Naive thymus-derived CD8-positive, alpha-beta T cell (primary cell): ENCODE measurements at places on chromosomes 13 and 19. TPM values are rescaled to one million over a fixed set of nuclear protein-coding genes. Genes with fewer than 3 reads are reported as not detected.

The KL gene
- total RNA-seq: 0.29 TPM

The ADPRHL1 gene
- total RNA-seq: 1.2 TPM

The POU2F2 gene
- 85.0 TPM for total RNA-seq

The CAPN12 gene
- 8.2 TPM for total RNA-seq

The PRTN3 gene
- not detected for total RNA-seq

The LRRC4B gene
- not detected for total RNA-seq

The AMH gene
- 14.0 TPM for total RNA-seq

The NCAN gene
- not detected for total RNA-seq

The ZNF91 gene
- total RNA-seq: 106 TPM

The RASAL3 gene
- total RNA-seq: 218 TPM

The ADM5 gene
- total RNA-seq: 3.5 TPM

- no peak for DNase-seq
Measured at GRCh38 chr19:50649433-50650391, at the start of gene C19orf81. Gene C19orf81 (plus strand): TSS chr19:50649445. CDS start chr19:50649445, 0 bp downstream.

DNA sequence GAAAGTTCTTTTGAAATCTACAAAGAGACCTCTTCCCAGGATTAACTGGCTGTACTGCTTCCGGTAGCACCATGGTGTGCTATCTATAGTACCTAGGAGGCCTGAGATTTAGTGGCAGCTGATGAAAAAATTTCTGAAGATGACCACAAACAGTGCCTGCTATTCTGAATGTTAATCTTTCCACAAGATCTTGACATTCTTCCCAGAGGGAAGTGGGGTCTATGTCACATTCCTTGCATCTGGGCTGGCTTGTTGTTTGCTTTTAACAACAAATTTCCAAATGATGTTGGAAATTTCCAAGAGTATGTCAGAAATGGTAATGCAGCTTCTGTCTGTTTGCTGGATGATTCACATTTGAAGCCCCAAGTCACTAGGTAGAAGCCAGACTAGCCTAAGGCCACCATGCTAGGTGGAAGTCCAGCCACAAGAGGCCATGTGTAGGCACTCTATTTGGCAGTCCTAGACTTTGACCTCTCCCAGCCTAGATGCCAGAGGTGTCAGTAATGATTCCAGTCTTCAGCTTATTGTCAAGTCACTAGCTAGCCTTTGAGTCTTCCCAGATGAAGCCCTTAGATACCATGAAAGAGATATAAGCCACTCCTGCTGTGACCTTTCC lies 22.1 kb downstream of the SPART start:
- no peak for DNase-seq

- DNase-seq: no peak
Measured at GRCh38 chr13:33409673-33410510, 124.3 kb upstream of the STARD13 start.

- no peak for DNase-seq
Measured at GRCh38 chr19:51472607-51473006, 5.7 kb upstream of the CEACAM18 start.

DNA sequence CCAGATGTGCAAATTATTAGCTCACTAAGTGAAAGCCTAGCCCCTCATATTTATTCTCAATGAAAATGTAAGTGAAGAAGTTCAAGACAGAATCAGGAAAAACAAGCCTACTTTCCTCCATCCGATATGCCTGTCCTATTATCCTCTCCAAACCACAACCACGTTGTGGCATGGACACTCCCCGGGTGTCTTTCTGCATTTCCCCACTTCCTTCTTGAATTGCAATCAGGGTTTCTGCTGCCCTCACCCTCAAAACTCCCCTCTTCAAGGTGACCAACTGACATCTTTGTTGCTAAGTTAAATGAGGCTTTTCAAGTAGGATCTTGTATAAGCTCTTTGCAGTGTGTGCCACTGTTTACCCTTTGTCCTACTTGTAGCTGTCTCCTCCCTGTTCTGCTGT lies 11.8 kb downstream of the SLC25A30 start:
- no peak for DNase-seq

GRCh38 chr13:73872397-73872796 lies 261.8 kb downstream of the KLF12 start:
- no peak for DNase-seq

- DNase-seq: peak; percentile 88
Measured at GRCh38 chr19:52336117-52336790, at the start of gene ZNF610. Gene ZNF610 (plus strand): TSS chr19:52336243. CDS start chr19:52349173, 12,930 bp downstream.

DNA sequence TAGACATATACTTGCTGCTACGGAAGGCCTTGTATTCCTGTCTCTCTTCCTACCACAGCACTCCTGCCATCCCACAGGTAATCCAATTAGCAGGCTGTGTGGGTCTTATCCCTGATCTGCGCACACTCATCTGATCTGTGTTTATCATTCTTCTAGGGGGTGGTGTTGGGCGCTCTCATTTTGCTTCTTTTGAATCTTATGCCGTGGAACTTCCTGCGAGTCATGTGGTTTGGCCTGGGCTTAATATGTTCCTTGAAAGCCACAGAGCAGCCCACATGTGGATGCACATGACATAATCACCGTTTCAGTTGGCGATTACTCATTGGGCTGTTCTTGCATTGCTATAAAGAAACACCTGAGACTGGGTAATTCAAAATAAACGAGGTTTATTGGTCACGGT lies 7.5 kb downstream of the RASA3 start:
- DNase-seq: no peak

GRCh38 chr13:75481176-75482069 lies 546 bp downstream of the TBC1D4 start:
- peak; percentile 23 for DNase-seq

GRCh38 chr19:3338541-3339181 lies 27.7 kb upstream of the NFIC start:
- DNase-seq: peak; percentile 80

- no peak for DNase-seq
Measured at GRCh38 chr13:50401049-50401505, 385.8 kb downstream of the KCNRG start.

- no peak for DNase-seq
Measured at GRCh38 chr13:98781470-98781869, 29.0 kb upstream of the SLC15A1 start.

DNA sequence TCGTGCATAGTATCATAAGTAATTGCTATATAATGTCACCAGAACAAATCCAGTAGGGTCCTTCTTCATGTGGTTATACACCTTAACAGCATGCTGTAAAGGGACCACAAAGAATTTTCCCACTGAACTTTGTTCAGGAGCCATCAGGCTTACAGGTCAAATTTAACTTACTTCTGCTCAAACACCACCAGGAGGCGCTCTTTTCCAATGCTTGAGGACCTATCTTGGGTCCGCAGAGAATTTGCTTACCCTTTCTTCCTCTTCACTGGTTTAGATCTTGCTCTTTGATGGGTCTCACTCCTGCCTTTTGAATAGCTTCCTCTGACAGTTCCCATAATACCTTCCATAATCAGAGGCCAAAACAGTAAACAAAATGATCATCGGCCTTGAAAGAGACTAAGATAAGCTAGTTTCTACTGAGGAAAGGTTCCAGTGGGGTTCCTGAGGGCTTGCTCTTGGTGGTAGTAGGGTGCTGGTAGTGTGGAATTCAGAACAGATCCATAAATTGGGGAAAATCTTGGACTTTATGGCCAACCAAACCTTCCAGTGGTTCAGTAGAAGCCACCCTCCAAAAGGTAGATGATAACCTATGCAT lies 37.4 kb downstream of the SCGB2B2 start:
- peak; percentile 59 for DNase-seq

- DNase-seq: no peak
Measured at GRCh38 chr13:108728370-108728769, 99.0 kb downstream of the MYO16 start.

GRCh38 chr13:113669231-113669754 lies 2.3 kb downstream of the GRK1 start:
- DNase-seq: no peak

- no peak for DNase-seq
Measured at GRCh38 chr19:2551172-2551863, 75.4 kb downstream of the GADD45B start.

DNA sequence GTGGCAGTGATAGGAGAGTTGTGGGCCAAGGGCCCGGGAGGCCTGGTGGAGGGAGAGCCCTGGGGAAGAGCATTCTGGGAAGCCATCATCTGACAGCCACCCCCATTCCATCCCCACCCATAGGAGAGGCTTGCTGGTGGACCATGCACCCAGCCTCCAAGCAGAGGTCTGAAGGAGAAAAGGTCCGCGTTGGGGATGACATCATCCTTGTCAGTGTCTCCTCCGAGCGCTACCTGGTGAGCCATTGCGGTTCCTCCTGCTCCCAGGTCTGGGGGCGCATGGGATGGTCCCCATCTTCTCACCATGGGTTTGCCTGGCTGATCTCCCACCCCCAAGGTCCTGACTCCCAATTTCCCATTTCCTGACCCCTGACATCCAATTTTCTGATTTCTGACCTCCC lies 10.5 kb downstream of the RYR1 start:
- no peak for DNase-seq

GRCh38 chr19:20481736-20482135 lies 83.8 kb downstream of the ZNF737 start:
- no peak for DNase-seq

GRCh38 chr13:90997951-90998350 lies 349.5 kb upstream of the MIR17HG start:
- no peak for DNase-seq
